A172 (cell line): ENCODE measurements at places on chromosomes 5 and 9.
A peak's percentile ranks its signal among the peaks of the same experiment; 100 is the strongest.

- no peak for DNase-seq
Observed at GRCh38 chr9:123742009-123742767, 187.7 kb downstream of the DENND1A start.

- DNase-seq: no peak
Observed at GRCh38 chr9:105333076-105333475, 88.6 kb downstream of the SLC44A1 start.

GRCh38 chr5:129687941-129688340, 60.0 kb upstream of the MINAR2 start:
- no peak for DNase-seq

DNA sequence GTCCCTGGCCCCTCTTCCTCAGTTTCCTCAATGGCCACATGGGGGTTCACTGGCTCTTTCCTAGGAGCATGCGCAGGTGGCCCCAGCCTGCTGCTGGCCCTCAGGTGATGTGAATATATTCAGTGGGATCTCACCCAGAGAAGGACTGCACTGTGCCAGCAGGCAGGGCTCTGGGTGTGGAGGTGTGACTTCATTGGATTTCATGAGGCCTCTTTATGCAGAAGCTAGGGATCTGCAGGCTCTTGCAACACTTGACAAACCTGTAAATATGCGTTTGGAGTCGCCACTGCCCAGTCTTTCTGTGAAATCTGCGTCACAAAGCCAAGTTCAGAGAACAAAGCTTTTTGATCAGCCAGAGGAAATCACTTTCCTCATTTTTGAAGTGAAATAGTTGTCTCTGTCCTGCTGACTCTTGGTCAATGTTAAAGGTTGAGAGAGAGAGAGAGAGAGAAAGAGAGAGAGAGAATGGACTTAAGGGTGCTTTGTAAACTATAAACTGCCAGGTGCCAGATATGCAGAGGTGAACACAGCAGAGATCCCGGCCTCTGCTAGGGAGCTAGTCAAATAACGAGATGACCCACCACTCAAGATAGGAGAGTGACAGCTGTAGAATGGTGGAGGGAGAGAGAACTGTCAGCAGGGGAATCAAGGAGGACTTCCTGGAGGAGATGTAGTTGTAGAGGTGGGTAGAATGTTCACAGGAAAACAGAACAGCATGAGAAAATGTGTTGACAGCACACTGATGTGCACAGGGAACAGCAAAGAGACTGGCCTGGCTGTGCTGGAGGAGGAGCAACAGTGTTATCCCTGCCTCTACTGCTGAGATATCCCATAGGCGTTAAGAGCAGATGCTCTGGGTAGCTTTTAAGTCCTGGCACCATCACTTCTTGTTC, 167.0 kb upstream of the ZNF618 start:
- DNase-seq: no peak

GRCh38 chr9:121709798-121710197, 58.4 kb downstream of the DAB2IP start:
- no peak for DNase-seq

GRCh38 chr9:128412120-128412790, 8.4 kb upstream of the CERCAM start:
- DNase-seq: no peak

- DNase-seq: no peak
Observed at GRCh38 chr9:127149463-127150390, 27.3 kb upstream of the ANGPTL2 start.

- DNase-seq: no peak
Observed at GRCh38 chr5:10488144-10488543, 46.5 kb downstream of the ROPN1L start.

- no peak for DNase-seq
Observed at GRCh38 chr5:122404653-122405362, 92.8 kb downstream of the SNCAIP start.

DNA sequence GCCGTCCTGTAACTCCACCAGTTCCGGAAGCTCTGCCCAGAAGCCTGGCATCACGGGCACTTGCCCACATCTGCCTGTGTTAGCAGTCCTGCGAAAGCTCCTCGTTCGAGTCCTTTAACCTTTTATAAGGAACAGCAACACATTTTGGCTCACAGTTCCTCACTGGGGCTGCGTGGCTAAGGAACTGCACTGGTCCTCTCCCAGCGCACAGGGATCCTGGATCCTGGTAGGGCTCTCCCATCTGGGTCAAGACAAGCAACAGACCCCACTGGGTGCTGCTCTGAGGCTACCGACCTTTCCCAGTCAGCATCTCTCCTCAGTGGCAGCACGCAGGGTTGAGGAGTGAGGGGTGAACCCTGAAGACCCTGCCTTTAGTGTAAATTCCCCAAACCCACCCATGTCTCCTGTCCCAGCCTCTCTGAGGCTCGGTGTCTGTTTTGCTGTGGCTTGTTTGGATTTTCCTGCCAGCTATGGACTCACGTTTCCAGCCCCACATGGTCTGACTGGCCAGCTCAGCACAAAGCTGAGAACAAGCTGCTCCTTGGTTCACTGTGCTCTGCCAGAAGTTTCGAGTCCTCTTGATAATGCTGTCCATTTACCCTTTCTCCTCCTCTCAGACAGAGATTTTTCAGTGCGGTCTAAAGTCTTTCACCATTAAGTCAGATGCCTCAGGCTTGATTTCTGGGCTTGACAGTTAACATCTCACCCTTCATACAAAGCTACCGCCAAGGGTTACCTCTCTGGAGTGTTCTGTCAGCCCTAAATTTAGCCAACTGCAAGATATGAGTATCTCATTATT, 80.0 kb downstream of the AK8 start:
- DNase-seq: no peak

GRCh38 chr5:17727098-17727497, 92.8 kb downstream of the TAF11L14 start:
- no peak for DNase-seq

DNA sequence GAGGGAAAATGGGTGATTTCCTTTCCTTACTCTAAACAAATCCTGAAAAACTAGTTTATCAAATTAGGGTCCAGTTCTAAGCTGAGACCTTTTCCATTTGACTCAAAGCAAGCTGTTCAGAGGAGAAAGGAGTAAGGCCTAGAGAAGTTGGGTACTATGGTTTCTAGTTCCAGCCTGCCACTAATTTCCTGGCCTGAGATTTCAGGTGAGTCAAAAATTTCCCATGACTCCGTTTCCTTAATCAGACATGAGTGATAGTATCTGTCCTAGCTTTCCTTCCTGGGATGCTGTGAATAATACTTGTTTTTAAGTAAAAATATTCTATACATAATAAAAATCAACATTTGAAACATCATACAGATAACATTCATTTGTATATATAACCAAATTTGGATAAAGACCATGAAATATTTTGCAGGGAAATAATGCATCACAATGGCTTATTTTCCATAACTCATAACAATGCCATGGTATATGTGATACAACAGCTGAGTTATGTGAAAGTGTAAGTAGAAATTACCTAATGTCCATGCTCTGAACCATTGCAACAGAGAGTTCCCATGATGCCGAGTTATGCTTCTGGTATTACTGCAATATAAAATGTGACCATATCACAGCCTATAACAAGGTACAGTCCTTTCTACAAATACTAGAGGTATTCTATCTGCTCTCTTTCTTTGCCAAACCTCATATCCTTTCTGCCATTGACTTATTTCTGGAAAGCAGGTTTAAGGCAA, 142.7 kb downstream of the MLLT3 start:
- no peak for DNase-seq

GRCh38 chr9:132773764-132774339, 103.6 kb downstream of the GTF3C4 start:
- no peak for DNase-seq

GRCh38 chr9:7234144-7234543, 476.4 kb downstream of the KDM4C start:
- peak; percentile 9 for DNase-seq
